ENCODE measurements at places on chromosomes 4 and X.

GRCh38 chrX:152923599-152923998 lies 25.7 kb downstream of the ZNF185 start:
- no peak for DNase-seq

DNA sequence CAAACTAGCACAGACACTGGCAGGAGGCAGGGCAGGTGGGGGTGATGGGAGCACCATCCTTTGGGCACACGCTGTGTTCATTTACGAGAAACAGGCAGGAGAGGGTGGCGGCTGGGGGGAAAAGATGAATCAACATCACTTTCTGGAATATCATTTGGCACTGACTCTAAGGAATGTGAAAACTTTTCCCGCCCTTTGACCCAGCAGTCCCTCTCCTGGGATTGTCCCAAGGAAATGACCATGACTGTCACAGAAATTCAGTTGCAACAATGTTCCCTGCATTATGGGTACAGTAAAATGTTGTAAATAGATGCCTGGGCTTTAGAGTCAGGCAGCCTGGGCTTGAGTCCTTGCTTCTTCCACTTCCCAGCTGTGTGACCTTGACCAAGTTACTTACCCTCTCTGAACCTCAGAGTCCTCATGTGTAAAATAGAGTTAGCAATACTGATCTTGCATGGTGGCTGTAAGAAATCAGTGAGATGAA lies 58.6 kb downstream of the ABLIM2 start:
- DNase-seq, result no peak

DNA sequence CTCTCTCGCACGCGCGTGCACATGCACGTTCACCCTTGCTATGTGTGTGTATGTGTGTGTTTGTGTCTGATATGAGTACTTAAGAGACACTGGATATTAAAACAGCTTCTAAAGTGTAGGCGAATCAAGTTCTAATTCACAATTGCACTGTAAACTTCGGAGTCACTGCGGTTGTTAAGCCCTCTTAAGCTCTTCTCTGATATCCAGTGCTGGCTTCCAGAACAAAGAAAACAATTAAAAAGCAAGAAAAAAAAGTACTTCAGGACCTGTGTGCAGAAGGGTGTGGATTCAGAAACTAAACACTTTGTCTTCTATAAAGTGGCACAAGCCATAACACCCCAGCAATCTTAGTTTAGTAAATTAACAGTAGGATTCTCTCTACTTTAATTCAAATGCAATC lies 300.2 kb downstream of the PCDH7 start:
- no peak for DNase-seq

DNA sequence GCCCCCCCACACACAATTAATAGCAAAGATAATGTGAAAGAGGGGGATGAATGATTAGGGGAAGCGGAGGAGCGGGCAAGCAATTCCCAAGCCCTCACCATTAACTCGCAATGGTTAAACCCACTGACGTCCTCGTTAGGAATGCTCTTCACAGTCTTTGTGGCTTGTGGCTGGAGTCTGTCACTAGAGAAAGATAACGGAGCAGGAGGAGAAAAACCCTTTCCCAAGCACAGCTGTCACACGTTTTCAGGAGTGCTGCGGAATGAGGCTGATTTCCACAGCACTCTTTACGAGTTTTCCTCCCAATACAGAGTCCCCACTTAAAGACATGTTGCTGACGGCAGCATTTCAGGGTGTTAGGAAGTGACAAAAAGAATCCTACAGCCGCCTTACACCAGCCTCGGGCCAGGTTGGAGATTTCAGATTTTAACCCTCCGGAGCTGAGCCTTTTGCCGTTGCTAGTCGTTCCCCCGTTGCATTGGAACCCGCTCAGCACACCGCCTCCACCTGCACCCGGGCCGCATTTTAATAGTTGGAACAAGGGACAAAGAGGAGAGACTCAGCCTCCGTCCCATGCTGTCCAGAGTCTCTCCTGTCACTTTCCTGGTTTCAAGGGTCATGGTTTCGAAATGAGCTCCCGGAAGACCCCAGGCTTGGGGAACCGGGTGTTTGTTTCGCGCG lies 92.2 kb downstream of the GEMIN8 start:
- no peak for DNase-seq

DNA sequence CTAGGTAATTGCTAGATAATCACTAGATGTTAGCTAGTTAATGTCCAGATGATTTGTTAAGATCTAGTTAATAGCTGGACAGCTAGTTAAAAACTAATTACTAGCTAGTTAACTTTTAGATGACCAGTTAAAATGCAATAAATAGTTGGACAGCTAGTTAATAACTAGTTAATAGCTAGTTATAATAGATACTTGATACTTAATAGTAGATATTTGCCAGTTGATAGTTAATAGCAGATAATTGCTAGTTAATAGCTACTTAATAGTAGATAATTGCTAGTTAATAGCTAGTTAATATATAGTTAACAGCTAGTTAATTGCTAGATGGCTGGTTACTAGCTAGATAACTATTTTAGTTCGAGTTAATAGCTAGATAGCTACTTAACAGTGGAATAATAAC lies 631.4 kb upstream of the CT83 start:
- no peak for DNase-seq

- no peak for DNase-seq
These were observed 83.5 kb downstream of the NPNT start for GRCh38 chr4:105978684-105979296.

GRCh38 chr4:123353656-123354055 lies 42.9 kb upstream of the SPRY1 start:
- no peak for DNase-seq

DNA sequence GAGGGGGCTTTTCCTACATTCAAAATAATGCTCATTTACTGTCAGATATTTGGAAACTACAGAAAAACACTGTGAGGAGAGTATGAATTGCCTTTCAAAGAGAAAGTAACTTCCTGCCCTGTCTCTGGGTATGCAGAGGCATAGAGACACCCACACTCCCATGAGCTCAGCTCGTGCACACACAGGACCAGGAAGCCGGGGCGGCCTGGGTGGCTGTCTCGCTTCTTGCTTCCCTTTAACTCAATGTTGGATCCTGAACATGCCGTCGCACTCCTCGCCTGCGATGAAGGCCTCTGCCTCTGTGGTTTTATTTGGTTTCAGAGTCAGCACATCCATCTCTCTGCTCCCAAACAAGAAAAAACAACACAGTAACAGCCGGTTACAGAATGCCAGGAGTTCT lies 40.1 kb upstream of the GPR78 start:
- no peak for DNase-seq

- DNase-seq, result no peak
These were observed 4.7 kb upstream of the NKX6-1 start for GRCh38 chr4:84503495-84504437.

DNA sequence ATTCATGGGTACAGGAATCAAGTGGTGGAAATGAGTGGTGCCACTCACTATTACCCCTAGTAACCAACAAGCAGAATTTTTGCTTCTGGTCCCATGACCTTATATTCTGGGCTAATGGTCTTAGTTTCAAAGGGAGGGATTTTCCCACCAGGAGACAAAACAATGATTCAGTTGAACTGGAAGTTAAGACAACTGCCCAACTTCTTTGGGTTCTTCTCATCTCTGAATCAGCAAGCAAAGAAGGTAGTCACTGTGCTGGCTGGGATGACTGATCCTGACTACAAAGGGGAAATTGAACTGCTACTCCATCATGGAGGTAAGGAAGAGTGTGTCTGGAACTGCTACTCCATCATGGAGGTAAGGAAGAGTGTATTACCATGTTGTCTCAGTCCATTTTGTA lies 87.2 kb downstream of the IL13RA2 start:
- DNase-seq, result no peak

DNA sequence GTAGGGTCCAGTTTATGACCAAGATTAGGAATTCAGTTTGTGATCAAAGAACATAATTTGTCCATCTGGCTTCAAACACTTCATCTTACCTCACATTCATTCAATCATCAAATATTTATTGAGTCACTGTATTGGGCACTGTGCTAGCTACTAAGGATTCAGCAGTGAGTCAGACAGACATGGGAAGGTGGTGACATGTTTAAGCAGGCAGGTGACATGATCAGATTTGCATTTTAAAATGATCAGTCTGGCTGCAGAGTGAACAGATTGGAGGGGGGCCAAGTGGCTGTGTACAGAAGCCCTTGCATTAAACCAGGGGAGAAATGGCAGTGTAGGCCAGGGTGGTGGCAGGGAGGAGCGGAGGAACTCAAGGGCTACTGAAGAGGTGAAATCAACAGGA lies 25.1 kb upstream of the APLN start:
- no peak for DNase-seq

GRCh38 chrX:119624951-119625668 lies 18.9 kb upstream of the NKRF start:
- no peak for DNase-seq

- no peak for DNase-seq
These were observed 91.8 kb downstream of the REPS2 start for GRCh38 chrX:17038277-17038676.

GRCh38 chr4:129378364-129378763 lies 282.4 kb downstream of the C4orf33 start:
- DNase-seq, result no peak

DNA sequence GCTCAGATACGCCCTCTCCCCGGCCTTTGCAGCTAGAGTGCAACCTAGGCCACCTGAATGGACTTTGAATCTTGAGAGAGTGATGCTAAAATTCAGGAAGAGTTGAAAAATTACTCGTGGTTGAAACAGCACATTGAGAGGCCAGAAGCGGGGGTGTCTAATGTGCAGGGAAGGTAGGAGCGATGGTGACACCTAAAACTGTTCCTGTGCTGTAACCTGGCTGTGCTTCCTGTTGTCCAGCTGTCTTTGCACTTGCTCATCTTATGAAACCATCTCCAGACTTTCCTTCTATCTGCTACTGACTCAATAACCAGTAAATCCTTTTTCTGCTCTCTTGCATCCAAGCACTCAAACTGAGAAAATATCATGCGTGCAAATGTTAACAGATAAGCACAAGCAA lies 106.4 kb upstream of the RPS6KA3 start:
- no peak for DNase-seq

DNA sequence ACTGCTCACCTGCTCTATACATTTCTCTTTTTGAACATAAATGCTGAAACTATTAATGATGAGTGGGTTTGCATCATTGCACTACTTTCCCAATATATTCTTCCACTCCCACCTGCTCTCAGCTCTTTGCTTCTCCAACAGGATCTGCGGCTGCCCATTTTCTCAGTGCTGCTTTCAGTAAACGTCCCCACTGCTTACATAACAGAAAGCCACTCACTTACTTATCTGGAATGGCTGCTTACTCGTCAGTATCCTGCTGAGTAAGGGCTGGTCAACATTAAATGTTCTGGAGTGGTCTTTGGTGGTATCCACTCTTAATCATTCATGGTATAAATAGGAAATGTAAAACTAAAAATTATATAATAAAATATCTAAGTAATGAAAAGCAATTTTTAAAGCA lies 112.8 kb upstream of the HPF1 start:
- DNase-seq, result no peak

DNA sequence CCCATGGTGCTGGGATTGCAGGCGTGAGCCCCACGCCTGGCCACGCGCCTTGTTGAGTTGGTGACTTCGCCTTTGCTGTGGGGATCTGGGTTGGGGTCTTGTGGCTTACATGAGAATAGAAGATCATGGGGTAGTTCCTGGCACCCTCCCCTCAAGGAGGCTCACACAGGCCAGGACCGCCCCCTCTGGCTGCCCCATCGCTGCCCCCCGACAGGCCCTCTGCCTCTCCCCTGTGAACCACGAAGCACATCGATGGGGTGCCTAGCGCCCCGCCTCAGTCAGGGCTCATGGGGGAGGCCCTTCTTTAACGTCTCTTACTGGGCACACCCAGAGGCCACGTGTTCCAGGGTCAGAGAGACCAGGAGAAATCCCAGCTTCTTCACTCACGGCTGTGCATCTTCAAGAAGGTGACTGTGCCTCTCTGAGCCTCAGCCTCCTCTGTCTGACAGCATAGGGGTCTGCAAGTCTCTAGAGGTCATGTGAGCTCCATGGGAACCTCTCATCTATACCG lies 23.6 kb upstream of the SPON2 start:
- no peak for DNase-seq

GRCh38 chr4:118270492-118270891 lies 82.3 kb downstream of the PRSS12 start:
- no peak for DNase-seq

DNA sequence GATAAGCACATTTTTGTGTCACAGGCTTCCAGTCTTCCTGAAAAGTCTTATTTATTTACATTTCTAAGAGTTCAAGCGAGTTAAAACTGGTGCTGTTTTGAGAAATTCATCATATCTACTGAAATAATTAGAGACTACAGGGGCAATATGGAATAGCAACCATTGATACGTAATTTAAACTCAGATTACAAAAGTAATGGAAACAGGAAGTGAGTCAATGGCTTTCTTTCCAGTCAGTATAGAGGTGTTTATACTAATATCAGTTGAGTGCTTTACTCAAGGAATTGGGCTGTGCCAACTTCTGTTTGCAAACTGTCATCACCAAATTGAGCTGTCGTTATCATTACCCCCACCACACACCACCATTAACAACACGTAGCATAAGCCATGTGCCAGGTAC lies 222.7 kb downstream of the COL25A1 start:
- DNase-seq, result no peak

GRCh38 chrX:17601441-17602200 lies 135.7 kb upstream of the SCML1 start:
- DNase-seq, result no peak

DNA sequence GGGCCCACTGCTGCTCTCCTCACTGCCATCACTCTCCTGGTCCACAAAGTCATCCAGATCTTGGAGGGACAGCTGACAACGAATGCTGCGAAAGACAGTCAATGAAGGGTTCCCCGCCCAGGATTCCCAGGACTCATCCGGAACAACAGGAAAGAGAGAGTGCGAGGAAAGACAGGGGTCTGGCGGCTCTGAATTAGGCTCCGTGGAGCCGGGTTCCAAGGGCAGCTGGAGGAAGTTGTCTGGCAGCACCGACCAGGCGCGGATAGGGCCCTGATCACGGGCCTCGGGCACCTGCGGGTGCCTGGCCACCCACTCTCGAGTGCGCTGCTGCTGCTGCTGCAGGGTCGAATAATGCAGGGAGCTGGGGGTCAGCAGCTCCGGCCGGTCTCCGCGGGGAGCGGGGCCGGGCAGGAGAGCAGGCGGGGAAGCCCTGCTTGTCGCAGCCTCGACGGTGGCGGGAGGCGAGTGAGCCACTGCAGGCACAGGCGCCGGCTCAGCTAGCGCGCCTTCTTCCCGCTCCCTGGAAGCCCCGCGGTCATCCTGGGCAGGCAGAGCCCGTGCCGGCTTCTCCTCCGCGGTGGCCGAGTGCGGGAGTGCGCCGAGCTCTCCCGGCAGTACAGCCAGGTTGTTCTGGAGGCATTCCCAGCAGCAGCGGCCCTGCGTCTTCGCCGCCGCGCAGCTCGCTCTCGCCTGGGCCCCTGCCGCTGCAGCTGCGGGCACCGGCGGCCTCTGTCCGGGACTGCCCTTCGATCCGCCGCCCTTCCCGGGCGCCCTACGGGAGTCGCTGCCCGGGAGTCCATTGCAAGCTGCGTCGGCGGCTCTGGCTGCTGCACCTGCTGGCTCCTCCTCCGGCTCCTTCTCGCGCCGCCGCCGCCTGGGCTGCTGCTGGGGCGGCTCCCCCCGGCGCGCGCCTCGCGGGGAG lies 1.1 kb downstream of the SOWAHB start:
- DNase-seq, result peak; percentile 12

Data from stimulated activated effector memory CD8-positive, alpha-beta T cell treated with anti-CD3 and anti-CD28 coated beads, Interleukin-12 subunit alpha, Interleukin-12 subunit beta, amount 100 ng/mL, for 72 hours (primary cell).